Psoas muscle (tissue), 8 donors: ENCODE measurements at places on chromosomes 7 and 10. TPM values are rescaled to one million over a fixed set of nuclear protein-coding genes. Genes with fewer than 3 reads are reported as not detected.

Gene BMPER
- 1.6 TPM for polyA plus RNA-seq

Gene FEZF1
- not detected for polyA plus RNA-seq

Gene SPDYE6
- polyA plus RNA-seq = 0.08 TPM

Gene SUFU
- 2.2 TPM for polyA plus RNA-seq

Gene ZSCAN25
- 2.6 TPM for polyA plus RNA-seq

Gene BCCIP
- polyA plus RNA-seq = 235 TPM

Gene CDK13
- polyA plus RNA-seq = 10.9 TPM

Gene PNPLA8
- 65.6 TPM for polyA plus RNA-seq

Gene LGI1
- polyA plus RNA-seq = 1.4 TPM

Gene GPER1
- polyA plus RNA-seq = 1.5 TPM

DNA sequence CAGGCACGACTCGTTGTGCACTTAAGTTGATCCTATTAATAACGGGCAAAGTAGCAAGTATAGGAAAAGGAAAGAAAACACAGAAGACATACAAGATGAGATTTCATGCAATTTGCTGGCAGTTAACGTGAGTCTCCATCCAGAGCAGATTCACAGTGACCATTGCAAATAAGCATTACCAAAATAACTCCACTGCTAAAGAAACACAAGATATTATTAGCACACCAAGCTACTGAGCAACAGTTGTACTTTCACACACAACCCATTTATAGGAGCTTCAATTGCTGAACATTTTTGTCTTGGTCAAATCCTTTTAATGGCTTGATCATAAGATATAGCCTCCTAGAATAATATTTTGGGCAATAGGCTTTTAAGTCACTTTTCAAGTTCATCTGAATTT is 187.7 kb upstream of the HGF start:
- DNase-seq = no peak

- peak; percentile 30 for DNase-seq
These were observed 464 bp downstream of the KIAA1217 start for GRCh38 chr10:24209432-24209771.

GRCh38 chr7:3294432-3295100 is 6.5 kb upstream of the SDK1 start:
- DNase-seq = no peak

- DNase-seq = no peak
These were observed 16.4 kb upstream of the PRKG1 start for GRCh38 chr10:51057925-51058324.

GRCh38 chr10:25505466-25505865 is 330.7 kb downstream of the GPR158 start:
- DNase-seq = no peak

GRCh38 chr7:140230516-140230860 is 53.7 kb upstream of the KDM7A start:
- peak; percentile 58 for DNase-seq

DNA sequence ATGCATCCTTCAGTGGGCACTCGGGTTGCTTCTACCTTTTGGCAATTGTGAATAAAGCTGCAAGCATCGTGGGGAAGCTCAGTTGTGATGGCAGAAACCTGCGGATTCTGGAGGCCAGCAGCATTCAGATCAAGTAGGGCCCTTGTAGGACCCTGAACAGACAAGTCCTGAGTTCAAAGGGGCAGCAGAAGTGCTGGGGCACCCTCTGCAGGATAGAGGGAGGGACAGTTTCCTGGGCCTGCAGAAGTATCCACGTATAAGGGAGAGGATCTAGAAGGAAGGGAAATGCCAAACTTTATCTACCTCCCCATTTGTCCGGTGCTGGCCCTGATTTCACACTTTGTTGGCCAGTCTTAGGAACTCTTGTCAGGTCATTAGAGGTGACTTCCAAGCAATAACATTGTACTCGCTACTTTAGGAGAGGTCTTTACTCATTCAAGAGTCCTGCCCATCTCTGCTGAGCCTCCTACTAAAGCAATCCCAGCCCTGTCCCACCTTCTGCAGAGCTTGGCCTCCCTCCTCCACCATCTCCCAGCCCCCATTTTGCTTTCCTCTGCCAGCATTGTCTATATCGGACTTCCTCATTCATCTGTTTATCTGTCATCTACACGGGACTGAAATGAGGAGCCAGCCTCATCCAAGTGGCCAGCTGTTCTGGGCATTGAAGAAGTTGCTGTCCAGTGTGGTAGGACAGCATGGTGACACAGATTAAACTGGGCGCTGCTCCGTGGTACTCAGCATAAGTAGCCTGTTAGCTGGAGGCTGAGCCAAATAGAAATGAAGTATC is 26.6 kb upstream of the R3HCC1L start:
- no peak for DNase-seq

DNA sequence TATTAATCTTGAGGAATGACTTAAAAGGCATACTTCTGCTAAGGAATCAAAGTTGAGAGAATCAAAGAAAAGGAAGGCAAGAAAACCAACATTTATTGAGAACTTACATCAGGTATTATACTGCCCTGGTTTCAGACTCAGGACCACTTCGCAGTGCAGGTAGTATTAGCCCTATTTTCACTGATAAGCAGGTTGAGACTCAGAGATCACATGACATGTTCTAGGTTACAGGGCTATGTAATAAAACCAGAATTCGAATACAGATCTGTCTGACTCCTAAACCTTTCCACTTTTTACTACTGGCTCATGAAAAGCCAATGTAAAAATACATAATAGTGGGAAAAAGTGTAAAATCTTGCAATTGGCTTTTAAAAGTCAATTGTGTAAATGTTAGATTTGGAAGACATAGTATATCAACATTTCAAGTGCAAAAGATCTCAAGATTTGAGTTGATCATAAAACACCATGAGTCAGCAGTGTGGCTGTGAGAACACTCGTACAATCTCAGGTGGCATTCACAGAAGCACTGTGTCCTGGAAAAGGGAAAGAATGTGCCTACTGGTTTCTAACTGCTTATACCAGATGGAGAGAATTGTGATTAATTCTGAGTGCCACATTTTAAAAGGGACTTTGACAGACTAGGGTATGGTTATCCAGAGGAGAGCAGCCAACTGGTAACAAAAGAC is 195.8 kb upstream of the MKLN1 start:
- no peak for DNase-seq

- DNase-seq = no peak
These were observed 21.3 kb upstream of the ZMIZ2 start for GRCh38 chr7:44727158-44727936.

DNA sequence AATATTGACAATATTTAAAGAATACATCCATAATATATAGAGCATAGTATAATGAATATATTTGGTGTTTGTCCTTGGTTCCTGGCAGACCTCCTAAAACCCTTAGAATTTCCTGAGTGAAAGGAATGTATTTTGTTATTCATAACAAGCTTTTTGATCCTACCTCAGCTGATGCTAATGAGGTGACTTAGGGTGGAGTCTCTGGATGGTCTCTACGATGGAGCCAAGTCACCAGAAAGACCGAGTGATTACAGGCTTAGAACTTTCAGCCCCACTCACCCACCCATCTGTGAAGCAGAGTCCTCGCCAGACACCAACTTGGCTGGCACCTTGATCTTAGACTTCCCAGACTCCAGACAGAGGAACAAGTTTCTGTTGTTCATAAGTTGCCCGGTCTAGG is 35.9 kb downstream of the UPF2 start:
- no peak for DNase-seq

DNA sequence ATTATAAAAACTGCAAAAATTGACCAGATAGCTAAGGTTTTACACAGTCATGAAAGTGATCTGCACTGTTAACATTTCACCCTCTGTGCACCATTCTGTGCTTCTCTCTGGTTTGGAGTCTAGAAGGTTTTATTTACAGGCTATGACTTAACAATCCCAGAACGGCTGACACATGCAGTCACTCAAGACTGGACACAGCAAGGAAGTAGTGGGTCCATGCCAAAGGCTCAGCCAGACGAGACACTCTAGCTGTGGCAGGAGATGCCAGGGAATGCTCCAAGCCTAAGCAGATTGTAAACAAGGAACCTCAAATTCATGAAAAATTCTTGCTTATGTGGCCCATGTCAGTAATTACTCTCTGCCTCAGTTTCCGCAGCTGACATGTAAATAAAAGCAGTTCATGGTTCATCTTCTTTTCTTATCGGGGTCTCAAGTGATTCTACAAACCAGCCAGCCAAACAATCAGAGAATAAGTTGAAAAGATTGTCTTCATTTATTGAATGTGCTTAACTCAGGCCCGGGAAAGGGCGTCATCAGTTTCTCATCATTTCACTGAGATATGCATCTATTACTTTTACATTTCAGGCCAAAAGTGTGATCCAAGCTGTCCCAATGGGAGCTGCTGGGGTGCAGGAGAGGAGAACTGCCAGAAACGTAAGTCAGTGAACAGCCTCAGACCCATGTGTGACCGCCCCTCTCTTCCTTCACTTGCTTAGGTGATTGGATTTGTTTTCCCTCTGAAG is 132.1 kb downstream of the EGFR start:
- DNase-seq = no peak

DNA sequence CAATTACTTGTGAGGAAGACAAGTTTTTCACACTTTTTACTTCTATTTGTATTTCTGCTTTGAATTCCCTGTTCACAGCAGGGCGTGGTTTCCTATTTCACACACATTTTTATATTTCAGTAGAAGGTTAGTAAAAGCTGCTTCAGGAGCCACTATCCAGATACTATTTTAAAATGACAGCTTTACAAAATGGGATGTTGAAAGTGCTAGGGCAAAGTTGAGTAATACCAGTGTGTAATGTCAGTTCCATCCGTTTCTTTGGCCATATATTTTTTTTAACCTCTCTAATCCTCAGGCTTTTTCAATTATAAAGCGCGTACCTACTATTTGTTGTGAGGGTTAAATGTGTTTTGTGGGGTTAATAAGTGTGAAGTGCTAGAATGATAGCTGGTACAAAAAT is 276.6 kb downstream of the GPR158 start:
- DNase-seq = no peak

GRCh38 chr10:106705681-106706100 is 458.8 kb downstream of the SORCS1 start:
- DNase-seq = no peak

DNA sequence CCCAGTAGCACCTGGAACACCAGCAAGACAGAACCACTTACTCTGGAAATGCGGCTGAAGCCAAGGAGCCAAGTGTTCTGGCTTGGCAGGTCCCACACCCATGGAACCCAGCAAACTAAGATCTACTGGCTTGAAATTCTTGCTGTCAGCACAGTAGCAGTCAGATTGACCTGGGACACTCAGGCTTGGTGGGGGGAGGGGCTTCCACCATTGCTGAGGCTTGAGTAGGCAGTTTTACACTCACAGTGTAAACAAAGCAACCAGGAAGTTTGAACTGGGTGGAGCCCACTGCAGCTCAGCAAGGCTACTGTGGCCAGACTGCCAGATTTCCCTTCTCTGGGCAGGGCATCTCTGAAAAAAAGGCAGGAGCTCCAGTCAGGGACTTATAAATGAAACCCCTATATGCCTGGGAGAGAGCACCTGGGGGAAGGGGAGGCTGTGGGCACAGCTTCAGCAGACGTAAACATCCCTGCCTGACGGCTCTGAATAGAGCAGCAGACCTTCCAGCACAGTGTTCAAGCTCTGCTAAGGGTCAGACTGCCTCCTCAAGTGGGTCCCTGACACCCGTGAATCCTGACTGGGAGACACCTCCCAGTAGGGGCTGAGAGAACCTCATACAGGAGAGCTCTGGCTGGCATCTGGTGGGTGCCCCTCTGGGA is 121.2 kb downstream of the MTERF1 start:
- DNase-seq = no peak

GRCh38 chr7:87474533-87475358 is 734 bp downstream of the ABCB4 start:
- no peak for DNase-seq

- DNase-seq = no peak
These were observed 85.9 kb downstream of the XPNPEP1 start for GRCh38 chr10:109837384-109837783.

GRCh38 chr10:30736685-30737232 is 107.2 kb upstream of the LYZL2 start:
- peak; percentile 54 for DNase-seq

- no peak for DNase-seq
These were observed 163.3 kb downstream of the ADARB2 start for GRCh38 chr10:1573981-1574380.

- no peak for DNase-seq
These were observed 757.0 kb downstream of the GRM8 start for GRCh38 chr7:126495733-126496132.

GRCh38 chr10:131213741-131214505 is 97.6 kb downstream of the TCERG1L start:
- DNase-seq = peak; percentile 26

DNA sequence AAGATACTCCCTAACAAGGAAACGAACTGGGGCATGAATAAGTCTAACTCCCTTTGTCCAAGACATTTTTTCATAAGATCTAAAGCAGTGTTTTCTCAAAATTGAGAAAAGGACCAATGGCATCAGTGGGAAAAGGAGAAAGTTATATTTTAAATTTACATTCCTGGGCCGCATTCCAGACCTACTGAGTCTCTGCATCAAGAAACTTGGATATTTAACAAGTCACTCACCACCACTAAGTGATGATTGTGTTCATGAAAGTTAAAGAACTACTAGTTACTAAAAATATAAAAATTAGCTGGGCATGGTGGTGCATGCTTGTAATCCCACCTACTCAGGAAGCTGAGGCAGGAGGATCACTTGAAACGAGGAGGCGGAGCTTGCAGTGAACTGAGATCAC is 149.6 kb upstream of the MEOX2 start:
- no peak for DNase-seq

DNA sequence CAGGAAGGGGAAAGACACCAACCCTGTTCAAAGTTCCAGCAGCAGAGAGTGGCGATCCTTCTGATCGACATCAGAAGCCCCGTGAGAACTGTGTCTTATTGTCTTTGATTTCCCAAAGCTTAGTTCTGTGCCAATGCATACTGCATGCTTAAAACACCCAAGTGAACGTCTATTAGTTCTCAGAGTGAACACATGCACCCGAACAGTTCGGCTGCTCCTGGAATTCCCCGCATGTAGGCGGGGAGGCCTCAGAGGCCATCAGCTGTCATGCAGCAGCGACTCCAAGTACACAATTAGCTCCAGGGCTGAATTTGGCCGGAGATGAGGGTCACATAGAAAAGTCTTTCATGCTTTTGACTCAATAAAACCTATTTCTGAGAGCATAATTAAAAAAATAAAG is 276.9 kb downstream of the ZMYND11 start:
- DNase-seq = no peak
